ENCODE measurements at places on chromosomes 5 and 9.

- H3K4me1 ChIP-seq: no peaks in the 10 kb centered on the region
- no peak for DNase-seq
- H3K4me3 ChIP-seq: no peak overlapping the region
- no peak overlapping the region for H3K27ac ChIP-seq
- no peaks in the 10 kb centered on the region for H3K27me3 ChIP-seq
These were observed 202.1 kb downstream of the RFX3 start for GRCh38 chr9:3323714-3324113.

- no peaks in the 10 kb centered on the region for H3K36me3 ChIP-seq
- no peak overlapping the region for H3K4me3 ChIP-seq
- no peak for DNase-seq
- no peaks in the 10 kb centered on the region for H3K27me3 ChIP-seq
These were observed 525.5 kb downstream of the NR2F1-AS1 start for GRCh38 chr5:93055561-93055960.

- peaks cover 43% of the 10 kb centered on the region for H3K4me1 ChIP-seq
- H3K27me3 ChIP-seq: no peaks in the 10 kb centered on the region
- no peaks in the 10 kb centered on the region for H3K36me3 ChIP-seq
- H3K27ac ChIP-seq: peak overlapping the region; percentile 15
- no peak for DNase-seq
These were observed 6.8 kb downstream of the SH2D3C start for GRCh38 chr9:127771570-127772189.

DNA sequence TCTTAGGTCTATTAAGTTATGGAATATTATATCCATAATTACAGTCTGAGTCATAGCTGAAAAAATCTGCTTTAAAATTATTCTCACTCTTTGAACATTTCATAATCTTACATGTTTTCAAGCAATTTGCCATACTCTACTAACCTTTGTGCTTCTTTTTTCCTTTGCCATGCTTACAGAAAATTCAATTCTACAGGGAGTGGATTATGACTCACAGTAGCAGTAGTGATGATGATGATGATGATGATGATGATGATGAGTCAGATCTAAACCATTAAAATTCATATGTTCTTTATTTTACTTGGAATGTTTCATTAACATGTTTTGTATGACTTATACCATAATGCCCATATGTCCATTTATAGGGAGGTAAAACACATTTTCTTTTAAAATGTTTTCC lies 207.1 kb downstream of the VPS13A start:
- no peaks in the 10 kb centered on the region for H3K4me1 ChIP-seq
- no peak for DNase-seq
- no peaks in the 10 kb centered on the region for H3K27me3 ChIP-seq

DNA sequence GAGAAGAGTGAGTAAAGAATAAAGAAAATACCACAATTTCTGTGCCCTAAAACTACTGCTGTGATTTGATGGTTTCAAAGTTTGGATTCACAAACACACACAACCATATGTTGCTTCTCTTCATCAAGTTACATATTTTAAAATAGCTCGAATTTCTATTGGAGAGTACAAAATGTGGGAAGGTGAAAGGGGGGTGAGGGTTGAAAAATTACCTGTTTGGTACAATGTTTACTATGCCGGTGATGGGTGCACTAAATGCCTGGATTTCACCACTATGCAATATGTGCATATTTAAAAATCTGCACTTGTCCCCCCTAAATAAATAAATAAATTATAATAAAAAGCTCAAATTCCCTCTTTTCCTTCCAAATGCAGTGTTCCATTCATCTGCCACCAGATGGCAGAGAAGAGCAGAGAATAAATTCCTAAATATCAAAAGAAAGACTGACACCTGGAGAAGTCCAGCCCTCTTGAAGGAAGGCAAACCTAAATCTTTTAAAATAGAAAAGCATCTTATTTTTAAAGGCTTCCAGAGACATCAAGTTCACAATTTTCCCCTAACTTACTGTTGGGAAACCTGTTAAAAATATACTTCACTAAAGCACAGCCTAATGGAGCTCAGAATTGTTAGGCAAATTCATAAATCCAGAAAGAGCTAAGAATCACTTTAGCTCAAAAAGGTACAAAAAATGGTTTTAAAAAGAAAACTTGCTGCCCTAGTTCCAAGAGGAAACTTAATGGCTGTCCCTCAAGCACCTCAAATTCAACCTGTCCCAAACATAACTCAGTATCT lies 24.8 kb upstream of the HNRNPA0 start:
- H3K27me3 ChIP-seq: peaks cover under 1% of the 10 kb centered on the region
- H3K4me1 ChIP-seq: no peaks in the 10 kb centered on the region
- H3K4me3 ChIP-seq: no peak overlapping the region
- no peak for DNase-seq

- no peak overlapping the region for H3K27ac ChIP-seq
- H3K4me1 ChIP-seq: no peaks in the 10 kb centered on the region
- H3K36me3 ChIP-seq: no peaks in the 10 kb centered on the region
- no peak overlapping the region for H3K4me3 ChIP-seq
These were observed 82.2 kb upstream of the NFIB start for GRCh38 chr9:14396171-14396570.

DNA sequence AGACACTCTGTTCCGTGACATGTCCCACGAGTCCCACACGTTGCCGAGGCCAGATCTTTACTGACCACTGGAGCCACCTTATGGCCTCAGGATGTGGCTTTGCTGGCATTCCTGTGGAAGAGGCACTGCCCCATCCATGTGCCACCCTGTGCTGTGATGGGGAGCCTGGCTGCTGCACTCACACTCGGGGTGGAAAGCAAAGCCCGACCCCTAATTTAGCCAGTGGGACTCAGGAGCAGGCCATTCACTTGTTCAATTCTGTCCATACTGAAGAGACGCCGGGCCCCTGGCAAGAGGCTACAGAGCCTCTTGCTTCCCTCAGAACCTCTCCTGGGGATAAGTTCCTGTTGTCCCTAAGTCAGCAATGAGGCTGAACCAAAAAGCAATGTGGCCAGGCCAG lies 18.6 kb upstream of the CEP72 start:
- no peak overlapping the region for H3K27ac ChIP-seq
- no peaks in the 10 kb centered on the region for H3K36me3 ChIP-seq
- no peak overlapping the region for H3K4me3 ChIP-seq
- H3K4me1 ChIP-seq: peaks cover 2% of the 10 kb centered on the region

DNA sequence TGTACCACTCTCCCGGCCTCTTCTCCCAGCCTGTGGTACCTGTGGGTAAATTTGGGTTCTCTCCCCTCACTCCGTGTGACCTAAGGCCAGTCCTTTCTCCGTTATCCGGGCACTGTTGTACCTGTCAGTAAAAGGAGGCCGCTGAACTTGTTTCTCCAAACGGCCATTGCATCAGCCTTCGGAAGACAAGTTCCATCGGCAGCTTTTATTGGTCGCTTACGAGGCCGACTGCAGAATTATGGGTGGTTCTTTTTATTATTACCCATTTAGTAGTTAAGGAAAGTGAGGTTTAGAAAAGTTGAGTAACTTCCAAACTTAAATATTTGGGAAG lies 558 bp downstream of the GRPEL2 start:
- peak overlapping the region; percentile 50 for H3K27ac ChIP-seq
- no peaks in the 10 kb centered on the region for H3K27me3 ChIP-seq
- peak overlapping the region; percentile 69 for H3K4me3 ChIP-seq

- no peak overlapping the region for H3K4me3 ChIP-seq
- H3K4me1 ChIP-seq: no peaks in the 10 kb centered on the region
- no peaks in the 10 kb centered on the region for H3K36me3 ChIP-seq
- DNase-seq: no peak
- H3K27ac ChIP-seq: no peak overlapping the region
These were observed 346.9 kb downstream of the ZSWIM6 start for GRCh38 chr5:61678966-61679365.

- H3K27me3 ChIP-seq: no peaks in the 10 kb centered on the region
- H3K4me1 ChIP-seq: no peaks in the 10 kb centered on the region
- no peak for DNase-seq
- H3K27ac ChIP-seq: no peak overlapping the region
- H3K4me3 ChIP-seq: no peak overlapping the region
These were observed 70.4 kb upstream of the PSD2 start for GRCh38 chr5:139725073-139725830.

GRCh38 chr9:70255486-70255885 lies 3.3 kb upstream of the SMC5 start:
- no peaks in the 10 kb centered on the region for H3K27me3 ChIP-seq
- peaks cover 8% of the 10 kb centered on the region for H3K36me3 ChIP-seq
- DNase-seq: no peak

GRCh38 chr9:133732639-133733408 lies 5.3 kb downstream of the SARDH start:
- no peaks in the 10 kb centered on the region for H3K36me3 ChIP-seq
- H3K27ac ChIP-seq: no peak overlapping the region
- DNase-seq: no peak
- H3K27me3 ChIP-seq: no peaks in the 10 kb centered on the region
- H3K4me3 ChIP-seq: no peak overlapping the region

GRCh38 chr9:78663369-78663768 lies 366.4 kb downstream of the PSAT1 start:
- H3K36me3 ChIP-seq: no peaks in the 10 kb centered on the region
- H3K27ac ChIP-seq: no peak overlapping the region
- H3K4me3 ChIP-seq: no peak overlapping the region
- H3K27me3 ChIP-seq: no peaks in the 10 kb centered on the region

GRCh38 chr9:100498592-100498991 lies 25.6 kb downstream of the TMEFF1 start:
- DNase-seq: no peak
- H3K36me3 ChIP-seq: no peaks in the 10 kb centered on the region
- no peak overlapping the region for H3K27ac ChIP-seq
- no peak overlapping the region for H3K4me3 ChIP-seq

GRCh38 chr5:119174578-119175163 lies 103.8 kb downstream of the DMXL1 start:
- H3K4me1 ChIP-seq: no peaks in the 10 kb centered on the region
- peaks cover 23% of the 10 kb centered on the region for H3K36me3 ChIP-seq
- no peaks in the 10 kb centered on the region for H3K27me3 ChIP-seq
- no peak for DNase-seq
- H3K27ac ChIP-seq: no peak overlapping the region

DNA sequence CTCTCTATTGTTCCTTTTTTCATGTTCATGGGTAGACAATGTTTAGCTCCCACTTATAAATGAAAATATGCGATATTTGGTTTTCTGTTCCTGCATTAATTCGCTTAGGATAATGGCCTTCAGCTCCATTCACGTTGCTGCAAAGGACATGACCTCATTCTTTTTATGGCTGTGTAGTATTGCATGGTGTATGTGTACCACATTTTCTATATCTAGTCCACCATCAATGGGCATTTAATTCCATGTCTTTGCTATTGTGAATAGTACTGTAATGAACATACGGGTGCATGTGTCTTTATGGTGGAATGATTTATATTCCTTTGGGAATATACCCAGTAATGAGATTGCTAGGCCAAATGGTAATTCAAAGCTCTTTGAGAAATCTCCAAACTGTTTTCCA lies 392.0 kb downstream of the EFNA5 start:
- H3K4me1 ChIP-seq: no peaks in the 10 kb centered on the region
- H3K4me3 ChIP-seq: no peak overlapping the region
- H3K27me3 ChIP-seq: no peaks in the 10 kb centered on the region

DNA sequence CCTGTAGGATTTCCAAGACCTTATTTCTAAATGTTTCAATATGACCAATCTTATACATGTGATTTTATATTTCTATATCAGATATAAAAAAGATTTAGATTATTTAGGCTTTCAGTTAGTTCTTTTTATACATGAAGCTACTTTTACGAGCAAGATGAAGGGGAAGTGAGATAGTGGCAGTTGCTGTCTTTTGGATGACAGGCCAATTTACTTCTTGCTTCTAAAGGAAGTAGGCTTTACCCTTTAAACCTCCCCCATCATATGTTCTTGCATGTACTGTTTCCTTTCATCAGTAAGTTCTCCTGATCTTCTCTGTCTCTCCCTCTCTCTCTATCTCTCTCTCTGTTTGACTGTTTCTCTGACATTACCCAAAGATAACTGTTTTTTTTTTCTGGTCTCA lies 4.0 kb upstream of the TYRP1 start:
- H3K4me3 ChIP-seq: no peak overlapping the region
- no peaks in the 10 kb centered on the region for H3K36me3 ChIP-seq
- H3K4me1 ChIP-seq: no peaks in the 10 kb centered on the region
- H3K27me3 ChIP-seq: no peaks in the 10 kb centered on the region
- DNase-seq: no peak

DNA sequence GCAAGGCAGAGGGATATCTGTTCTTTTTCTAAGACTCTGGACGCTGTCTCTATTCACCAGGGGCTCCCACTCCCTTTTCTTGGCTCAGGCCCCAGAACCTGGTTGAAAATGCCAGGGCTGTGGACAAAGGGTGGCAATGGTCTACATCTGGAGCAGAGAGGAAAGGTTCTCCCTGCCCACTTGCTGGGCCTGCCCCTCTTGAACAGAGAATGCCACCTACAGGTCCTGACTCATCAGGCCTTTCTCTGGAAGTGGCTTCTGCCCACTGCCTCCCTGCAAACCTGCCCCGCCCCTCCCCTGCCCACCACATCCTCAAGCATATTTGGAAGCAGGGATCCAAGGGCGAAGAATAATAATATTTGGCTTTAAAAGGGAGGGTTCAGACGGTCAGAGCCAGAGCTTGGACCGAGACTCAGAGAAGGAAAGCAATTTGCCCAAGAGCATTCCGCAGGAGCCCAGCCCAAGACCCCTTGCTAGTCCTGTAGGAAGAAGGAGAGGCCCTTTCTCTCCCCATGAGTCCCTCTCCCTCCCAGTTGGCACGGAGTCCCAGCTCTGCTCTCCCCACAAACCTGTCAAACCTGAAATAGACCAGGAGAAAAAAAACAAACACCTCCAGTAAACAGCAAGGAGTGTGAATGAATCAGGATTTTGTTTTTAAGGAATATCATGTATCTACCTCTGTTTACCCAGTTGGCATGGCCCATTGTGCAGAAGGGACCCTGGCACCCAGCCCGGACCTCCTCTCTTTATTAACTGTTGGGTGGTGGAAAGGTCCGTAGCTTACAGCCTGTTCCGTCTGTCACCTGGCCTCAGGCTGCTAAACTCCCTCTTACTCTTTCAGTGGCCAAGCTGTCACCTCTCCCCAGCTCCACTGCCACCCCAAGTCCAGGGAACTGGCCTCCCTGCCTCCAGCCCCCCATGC lies 37.7 kb upstream of the STXBP1 start:
- no peaks in the 10 kb centered on the region for H3K27me3 ChIP-seq
- no peaks in the 10 kb centered on the region for H3K36me3 ChIP-seq
- H3K27ac ChIP-seq: no peak overlapping the region
- H3K4me3 ChIP-seq: no peak overlapping the region

DNA sequence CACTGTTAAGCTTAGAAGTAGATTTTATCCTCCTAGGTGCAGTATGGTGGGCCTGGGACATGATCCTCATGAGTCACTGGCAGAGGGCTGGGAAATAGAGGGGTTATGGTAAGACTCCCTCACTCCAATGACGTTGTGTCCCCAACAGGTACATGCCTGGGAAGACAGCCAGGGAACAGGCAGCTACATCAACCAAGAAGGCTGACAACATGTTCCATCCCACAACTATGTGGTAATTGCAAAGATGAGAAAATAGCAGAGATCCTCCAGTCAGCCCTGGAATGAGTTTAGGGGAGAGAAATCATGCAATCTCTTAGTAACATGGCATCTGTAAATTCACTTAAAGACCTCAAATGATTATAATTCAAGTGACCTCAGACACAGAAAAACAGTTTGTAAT lies 114.4 kb upstream of the LIFR start:
- H3K4me3 ChIP-seq: no peak overlapping the region
- H3K36me3 ChIP-seq: no peaks in the 10 kb centered on the region
- H3K4me1 ChIP-seq: no peaks in the 10 kb centered on the region
